ENCODE measurements at places on chromosomes 16 and 17. TPM values are rescaled to one million over a fixed set of nuclear protein-coding genes. Genes with fewer than 3 reads are reported as not detected.

Gene TEKT3
- not detected for total RNA-seq

Gene MAP2K3
- total RNA-seq, result 34.6 TPM

Gene KCNAB3
- 0.33 TPM for total RNA-seq

Gene CD300A
- not detected for total RNA-seq
